ENCODE measurements at places on chromosomes 5 and 9.

DNA sequence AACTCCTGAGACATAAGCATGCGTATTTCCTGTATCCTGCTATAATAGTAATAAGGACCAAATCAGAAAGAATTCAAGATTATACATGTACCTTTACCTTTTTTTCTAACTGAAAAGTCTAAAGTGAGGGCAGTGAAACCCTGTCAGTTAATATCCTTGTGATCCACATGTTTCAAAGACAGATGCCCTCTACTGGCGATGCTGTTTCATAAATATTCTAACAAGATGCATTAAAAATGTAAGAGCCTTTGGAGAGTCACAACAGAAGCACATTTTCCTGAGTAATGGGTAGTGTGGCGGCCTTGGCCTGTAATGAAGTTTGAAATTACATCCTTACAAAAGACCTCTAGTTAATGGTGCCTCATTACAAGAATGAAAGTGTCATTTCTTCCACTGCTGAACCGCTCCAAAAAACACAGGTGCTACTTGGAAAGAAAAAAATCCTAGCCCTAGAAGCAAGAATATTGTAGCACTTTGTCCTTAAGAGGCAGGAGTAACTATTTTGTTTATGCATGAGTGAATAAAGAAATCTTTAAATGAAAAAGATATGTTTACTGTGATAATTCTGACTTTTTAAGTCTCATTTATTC, 232.6 kb downstream of the EPB41L4A start:
- DNase-seq = no peak

DNA sequence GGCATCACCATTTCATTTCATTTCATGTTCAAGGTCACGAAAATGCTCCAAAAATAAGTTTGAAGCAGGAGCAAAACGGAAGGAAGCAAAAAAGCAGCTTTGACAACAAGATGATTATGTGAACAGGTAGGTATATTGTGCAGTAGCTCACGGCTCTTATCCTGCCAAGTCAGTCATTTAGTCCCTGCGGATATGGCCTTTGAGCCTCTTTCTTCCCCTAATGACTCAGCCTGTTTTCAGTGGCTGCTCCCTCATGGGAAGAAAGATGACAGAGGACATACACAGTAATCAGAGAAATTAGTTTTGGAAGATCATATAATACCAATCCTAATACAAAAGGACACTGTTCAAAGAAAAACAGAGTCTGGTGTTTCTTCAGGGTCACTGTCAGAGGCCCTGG, 155.8 kb upstream of the GRAMD2B start:
- no peak for DNase-seq

DNA sequence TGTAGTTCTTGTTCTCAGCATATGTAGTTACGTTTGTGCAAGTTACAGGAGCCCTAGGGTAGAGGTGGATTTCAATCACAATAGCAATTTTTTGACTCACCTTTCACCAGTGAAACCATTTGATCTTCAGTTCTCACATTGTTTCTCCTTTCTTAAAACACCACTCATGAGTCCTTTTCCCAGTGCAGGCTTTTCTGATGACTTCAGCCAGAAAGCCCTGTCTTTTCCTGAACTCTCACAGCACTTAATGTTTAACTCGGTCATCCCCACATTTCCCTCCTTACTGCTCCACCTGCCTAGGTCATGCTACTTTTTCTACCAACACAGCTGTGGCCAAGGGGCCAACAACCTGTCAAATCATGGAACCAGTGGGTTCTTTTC, 37.9 kb downstream of the ARHGEF28 start:
- DNase-seq = no peak

DNA sequence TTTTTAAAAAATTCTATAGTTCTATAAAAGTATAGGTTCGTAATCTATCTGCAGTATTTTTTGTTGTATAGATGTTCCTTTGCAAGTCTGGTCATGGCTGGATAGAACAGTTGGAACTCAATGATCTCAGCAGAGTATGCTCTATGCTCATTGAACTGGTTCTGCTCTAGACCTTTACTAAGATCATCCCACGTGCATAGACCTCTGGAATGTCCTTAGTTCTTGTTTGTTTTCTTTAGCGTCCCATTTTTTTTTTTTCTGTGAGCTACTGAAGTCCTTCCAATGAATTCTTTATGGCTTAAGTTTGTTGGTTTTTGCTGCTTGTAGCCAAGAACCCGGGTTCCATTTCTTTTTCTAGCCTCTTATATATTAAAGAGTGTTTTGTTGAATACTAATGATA, 3.5 kb downstream of the TMEM38B start:
- no peak for DNase-seq

- DNase-seq = no peak
Observed at GRCh38 chr9:129575818-129576217, 45.1 kb downstream of the C9orf50 start.

GRCh38 chr5:60463179-60463868, 236.6 kb downstream of the DEPDC1B start:
- no peak for DNase-seq

GRCh38 chr5:142078706-142079105, 29.9 kb upstream of the NDFIP1 start:
- no peak for DNase-seq

DNA sequence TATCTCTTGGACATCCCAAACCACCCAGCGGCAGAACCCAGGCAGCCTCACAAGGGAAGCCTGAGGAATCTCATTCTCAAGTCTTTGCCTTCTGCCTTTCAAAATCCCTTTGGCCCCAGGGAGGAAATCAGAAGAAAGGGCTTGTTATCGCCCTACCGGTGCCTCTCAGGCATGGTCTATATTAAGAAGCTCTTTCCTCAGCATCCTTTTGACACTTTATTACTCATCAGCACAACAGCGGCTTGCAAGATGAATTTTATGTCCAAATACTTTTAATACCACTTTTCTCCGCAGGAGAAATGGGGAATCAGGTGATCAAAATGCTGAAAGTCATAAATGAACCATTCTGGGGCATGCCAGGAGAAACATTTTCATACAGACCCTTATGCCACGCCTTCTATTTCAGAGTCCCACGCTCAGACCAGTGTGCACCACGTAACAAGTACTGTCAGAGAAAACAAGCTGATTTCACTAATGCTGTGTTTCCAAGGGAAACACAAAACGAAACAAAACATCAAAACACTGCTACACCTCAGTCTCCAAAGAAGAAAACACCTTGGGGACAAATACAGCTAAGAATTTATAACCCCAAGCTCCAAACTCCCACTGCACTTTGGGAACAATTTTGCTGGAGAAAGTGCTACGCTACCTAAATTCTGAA, 30.0 kb downstream of the RAPGEF1 start:
- DNase-seq = no peak

DNA sequence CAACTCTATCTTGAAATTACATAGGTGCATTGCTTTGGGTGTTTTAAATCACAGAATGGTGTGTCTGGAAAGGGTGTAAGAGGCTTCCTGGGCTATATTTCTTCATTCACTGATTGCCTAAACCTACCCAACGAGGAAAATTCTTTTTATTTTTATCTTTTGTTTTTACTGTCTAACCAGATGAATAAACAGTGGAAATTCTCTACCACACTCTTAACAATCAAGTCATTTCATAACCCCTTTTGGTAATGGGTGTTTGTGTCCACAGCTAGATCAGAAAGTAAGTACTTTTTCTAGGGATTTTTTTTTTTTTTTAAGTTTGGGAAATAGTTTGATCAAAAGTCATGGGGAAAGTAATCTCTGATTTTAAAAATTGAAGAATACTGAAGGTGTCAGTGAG, 27.6 kb upstream of the C5orf47 start:
- no peak for DNase-seq

All from stimulated activated CD8-positive, alpha-beta memory T cell treated with anti-CD3 and anti-CD28 coated beads, Interleukin-15, amount 100 ng/mL, for 48 hours (primary cell).